ENCODE measurements at places on chromosomes 12 and 14.

- DNase-seq, result no peak
Observed at GRCh38 chr12:51307655-51308593, 16.1 kb downstream of the BIN2 start.

DNA sequence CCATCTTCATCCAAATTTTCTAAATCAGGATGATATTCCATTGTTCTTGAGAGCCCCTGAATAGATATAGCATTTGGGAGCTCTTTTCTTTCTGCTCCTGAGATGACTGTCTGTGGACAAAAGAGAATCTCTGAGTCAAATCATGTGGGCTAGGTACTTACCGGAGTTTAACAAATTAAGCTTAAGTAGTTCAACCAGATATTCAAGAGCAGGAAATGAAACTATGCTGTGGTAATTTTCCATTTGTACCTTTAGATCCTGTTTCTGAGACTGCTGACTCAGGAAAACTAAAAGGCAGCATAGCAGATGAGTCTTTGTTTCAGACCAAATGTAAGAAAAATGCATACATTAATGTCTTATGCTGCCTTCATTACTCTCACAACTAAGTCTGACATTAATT is at the start of gene CLEC7A:
Gene CLEC7A, minus strand, starts transcription at position 158 of the 400 bp plus-strand sequence. Its CDS starts 117 bp downstream, at position 41.
- DNase-seq, result no peak

DNA sequence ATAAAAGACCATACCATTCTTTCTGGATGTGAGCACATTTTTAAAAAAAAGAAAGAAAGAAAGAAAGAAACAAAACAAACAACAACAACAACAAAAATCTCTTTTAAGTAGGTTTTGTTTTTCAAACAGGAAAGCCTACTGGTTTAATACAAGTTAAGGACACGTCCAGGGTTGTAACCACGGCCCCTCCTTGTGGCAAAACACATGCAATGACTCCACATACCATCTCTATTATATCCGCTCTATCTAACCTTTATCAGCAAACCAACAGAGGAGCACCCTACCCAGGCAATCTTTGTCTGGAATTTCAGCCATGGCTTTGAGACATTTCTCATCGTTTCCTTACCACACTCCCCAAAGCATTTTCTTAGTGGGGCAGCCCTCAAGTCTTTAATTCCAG is 360.5 kb upstream of the TMPO start:
- no peak for DNase-seq

DNA sequence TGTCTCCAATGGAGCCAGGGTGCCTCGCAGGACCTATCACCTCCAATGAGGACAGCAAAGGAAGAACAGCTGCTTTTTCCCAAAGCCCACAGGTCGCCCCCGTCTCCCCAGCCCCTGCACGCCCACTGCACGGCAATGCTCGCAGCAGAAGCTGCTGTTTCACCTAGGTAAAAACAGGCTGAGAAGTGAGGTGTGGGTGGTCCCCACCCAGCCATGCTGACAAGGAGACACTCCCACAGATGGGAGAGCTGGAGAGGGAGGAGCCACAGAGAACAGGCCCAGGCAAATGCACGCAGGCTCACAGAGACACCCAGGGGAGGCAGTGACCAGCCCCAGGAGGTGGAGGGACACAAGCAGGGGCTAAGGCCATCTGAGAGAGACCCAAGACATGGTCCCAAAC is 10.4 kb downstream of the CFAP73 start:
- DNase-seq, result no peak

- no peak for DNase-seq
Observed at GRCh38 chr12:116806845-116807440, 68.8 kb downstream of the RNFT2 start.

GRCh38 chr12:71642264-71642663 is 21.4 kb downstream of the ZFC3H1 start:
- DNase-seq, result no peak

- DNase-seq, result no peak
Observed at GRCh38 chr12:86837246-86837645, 581.1 kb upstream of the MGAT4C start.

GRCh38 chr12:58583940-58584339 is 336.4 kb downstream of the LRIG3 start:
- no peak for DNase-seq

DNA sequence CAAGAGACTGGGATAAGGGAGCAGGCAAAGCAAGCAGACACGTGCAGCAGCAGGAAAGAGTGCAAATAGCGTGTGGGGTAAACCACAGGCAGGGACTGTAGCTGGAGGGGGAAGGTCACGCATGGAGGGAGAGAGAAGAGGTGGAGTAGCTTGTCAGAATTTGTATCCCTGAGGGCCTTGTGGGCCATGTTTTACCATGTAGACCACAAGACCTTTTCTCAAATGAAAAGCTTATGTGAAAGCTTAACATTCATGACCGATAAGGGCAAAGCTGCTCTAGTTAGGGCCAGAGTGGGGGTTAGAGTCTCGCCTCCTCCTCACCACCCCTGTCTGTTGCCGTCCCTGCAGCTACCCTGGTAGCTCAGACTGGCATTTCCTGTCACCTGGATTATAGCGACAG is 152.9 kb upstream of the E2F7 start:
- no peak for DNase-seq

DNA sequence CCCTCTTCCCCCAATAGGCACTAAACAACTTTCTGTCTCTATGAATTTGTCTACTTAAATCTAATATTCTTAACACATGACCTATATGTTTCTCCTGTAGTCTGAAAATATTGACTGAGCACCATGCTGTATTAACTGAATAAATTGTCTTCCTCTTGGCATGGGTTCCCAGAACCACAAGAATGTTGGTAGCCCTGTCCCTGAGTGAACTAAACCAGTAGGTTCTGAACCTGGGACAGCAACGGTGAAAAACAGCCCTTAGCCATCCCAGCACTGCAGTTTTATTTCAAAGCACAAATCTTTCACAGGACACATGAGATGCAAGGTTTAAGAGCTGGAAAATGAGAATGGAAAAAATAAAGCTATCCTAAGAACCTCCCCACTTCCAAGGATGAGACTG is 20.4 kb upstream of the HSP90B1 start:
- DNase-seq, result no peak

GRCh38 chr12:20289520-20289919 is 78.8 kb upstream of the PDE3A start:
- no peak for DNase-seq

Measured in stimulated activated CD4-positive, alpha-beta T cell treated with anti-CD3 and anti-CD28 coated beads, TNF-alpha, amount 100 ng/mL, for 4 hours (primary cell).